CD4-positive, alpha-beta T cell treated with Interleukin-17A for 1 hour (primary cell): ENCODE measurements at places on chromosomes 6 and 20.

GRCh38 chr6:169955731-169956437 is 204.5 kb downstream of the ERMARD start:
- DNase-seq: no peak

DNA sequence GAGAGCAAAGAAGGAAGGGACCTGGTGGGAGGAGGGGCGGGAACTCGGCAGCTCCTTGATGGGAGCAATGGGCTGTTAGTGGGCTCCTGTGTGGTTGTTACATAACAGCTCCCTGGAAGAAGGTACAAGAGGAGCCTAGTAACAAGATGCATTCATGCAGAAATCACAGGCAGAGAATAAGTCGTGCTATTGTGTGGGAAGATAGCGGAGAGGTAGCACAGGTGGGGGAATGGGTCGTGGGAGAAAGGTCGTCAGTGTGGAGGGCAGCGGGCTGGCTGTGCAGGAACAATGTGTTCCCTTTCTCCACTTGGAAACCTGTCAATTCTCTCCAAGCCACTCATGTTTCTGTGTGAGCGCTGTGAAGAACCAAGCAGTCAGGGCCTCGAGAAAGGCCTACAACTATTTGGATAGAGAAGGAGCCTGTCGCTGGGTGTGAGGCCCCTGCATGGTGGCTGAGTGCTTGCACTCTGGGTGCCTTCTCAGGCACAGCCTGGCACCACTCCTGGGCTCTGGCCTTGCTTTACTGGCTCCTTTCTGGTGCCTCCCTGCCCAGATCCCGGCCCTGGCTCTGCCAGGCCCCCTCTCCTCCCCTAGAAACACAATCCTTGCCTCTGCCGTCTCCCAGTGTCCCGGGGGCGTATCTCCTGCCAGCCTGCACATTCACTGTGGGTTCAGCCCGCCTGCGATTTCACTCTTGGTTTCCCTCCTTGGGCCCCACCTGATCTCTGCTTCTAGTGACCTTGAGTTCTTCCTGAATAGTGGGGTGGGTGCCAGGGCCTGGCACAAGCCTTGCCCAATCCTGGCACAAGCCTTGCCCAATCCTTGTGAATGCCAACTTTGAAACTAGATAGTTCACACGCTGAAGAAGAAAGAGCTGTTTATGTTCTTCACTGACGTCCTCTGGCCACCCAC is 7.4 kb upstream of the FGD2 start:
- DNase-seq: no peak

DNA sequence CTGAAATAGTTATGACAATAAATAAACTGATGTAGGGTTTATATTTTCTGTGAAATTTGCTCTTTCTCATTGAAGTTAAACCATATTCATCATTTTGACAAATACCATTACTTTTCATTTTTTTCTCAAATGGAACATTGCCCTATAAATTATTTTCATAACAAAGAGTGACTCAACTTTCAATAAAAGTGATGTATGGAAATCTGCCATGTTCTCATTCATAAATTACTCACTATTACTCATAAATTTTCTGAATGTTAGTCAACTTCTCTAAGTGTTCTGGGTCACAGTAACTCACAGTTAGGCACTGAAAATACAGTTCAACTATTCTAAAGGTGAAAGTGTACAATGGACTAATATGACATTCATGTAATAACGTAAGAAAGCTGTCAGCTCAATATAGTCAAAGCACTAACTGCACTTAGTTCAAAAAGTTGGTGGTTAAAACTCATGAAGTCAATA is 19.0 kb upstream of the STX11 start:
- DNase-seq: no peak

- no peak for DNase-seq
Measured at GRCh38 chr6:167513778-167514177, 188.9 kb downstream of the TTLL2 start.

- DNase-seq: no peak
Measured at GRCh38 chr20:12965870-12966251, 42.9 kb upstream of the SPTLC3 start.

GRCh38 chr6:169752074-169752623 is 727 bp downstream of the ERMARD start:
- DNase-seq: peak; percentile 3

GRCh38 chr20:53801609-53802370 is 208.2 kb upstream of the ZNF217 start:
- no peak for DNase-seq

GRCh38 chr20:21498195-21498594 is 15.7 kb downstream of the NKX2-2 start:
- no peak for DNase-seq

- no peak for DNase-seq
Measured at GRCh38 chr6:1724616-1725015, 114.9 kb downstream of the FOXC1 start.

DNA sequence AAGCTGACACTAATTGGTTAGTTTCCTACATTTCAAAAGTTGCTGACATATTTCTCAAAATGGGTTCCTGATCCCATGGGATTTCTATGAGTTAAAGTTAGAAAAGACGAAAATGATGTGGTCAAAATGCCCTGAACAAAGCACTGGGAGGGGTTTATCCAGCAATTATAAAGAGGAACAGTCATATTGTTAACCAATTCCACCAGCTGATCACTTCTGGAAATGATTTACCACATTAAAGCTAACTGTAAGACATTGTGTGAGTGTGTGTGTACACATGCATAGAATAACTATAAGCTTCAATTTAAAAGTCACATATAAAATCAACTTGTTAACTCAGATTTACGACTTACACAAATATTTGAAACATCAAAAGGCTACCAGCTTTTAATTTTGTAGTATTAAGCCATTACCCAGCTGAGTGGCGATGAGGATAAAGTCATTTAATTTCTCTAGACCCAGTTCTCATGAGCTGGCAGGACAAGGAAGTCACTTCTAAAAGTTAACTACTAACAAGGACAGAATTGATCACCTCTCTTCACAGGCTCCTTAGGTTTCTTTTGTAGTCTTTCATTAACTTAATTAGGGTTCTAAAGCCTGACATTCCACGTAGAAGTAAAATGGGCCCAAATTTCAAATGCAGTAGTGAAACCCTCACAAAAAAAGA is 40.4 kb downstream of the MAN1A1 start:
- DNase-seq: no peak

DNA sequence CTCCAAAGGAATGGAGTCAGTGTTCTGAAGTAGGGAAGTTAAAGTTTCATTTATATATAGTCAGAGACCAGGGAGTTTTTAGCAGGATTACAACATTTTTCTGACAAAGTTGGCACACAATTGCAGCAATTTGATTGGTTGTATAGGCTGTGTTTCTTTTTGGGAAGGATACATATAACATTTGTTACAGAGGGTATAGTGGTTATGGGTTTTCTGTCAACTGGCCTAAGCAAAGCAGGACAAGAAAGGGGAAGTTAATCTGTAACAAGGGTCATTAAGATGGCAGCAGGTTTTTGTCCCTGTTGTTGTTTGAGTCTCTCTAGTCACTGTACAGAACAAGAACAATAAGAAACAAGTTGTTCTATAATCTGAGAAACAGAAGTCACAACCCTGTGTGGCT is 41.4 kb downstream of the TPD52L1 start:
- DNase-seq: no peak

DNA sequence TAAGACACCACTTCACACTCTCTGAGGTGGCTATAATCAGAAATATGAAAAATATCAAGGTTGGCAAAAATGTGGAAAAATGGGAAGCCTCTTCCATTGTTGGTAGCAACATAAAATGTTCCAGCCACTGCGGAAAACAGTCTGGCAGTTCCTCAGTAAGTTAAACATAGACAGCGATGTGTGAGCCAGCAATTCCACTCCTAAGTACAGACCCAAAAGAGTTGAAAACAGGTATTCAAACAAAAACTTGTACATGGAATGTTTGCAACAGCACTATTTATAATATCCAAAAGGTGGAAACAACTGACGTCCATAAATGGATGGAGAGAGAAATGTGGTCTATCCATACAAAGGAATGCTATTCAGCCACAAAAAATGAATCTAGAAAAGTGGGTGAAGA is 7.4 kb upstream of the PPDPF start:
- DNase-seq: no peak

DNA sequence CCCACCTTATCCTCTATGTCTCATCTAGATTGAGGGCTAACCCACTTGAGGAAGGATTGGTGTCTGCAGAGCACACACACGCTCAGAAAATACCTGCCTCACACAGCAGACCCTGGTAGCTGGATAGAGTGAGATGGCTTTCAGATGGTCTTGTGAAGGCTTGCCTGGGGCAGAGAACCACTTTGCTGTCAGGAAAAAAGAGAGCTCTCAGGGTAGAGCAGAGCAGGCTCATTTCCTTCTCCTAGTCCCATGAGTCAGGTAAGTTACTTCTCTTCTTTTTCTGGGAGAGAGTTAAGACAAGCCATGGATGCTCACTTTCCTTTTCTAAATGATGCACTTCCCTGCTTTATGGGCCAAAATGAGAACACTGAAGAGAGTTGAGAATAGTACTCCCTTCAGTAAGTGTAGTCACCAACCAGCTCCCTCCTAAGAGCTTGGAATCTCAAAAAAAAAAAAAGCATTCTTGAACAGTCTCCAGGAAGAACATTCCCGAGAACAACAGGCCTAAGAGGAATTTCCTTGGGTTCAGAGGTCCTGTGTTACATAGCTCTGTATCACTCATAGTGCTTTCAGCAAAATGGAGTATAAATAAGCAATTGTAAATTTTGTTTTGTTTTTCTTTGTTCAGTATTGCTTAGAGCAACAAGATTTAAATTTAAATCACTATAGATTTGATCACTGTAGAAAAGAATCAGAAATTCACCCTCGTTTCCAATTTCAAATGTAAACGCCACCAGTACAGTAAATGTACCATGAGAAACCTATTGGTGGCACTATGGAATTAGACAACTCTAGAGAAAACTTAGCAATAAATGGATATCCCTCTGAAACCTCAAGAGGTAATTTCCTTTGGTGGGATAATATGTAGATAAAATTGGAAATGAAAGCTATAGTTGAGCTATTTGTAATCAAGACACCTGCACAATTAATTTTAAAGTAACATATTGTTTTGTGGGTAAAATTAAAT is 530.3 kb downstream of the RFPL4B start:
- no peak for DNase-seq

GRCh38 chr20:23050076-23050838 is 785 bp upstream of the THBD start:
- no peak for DNase-seq

GRCh38 chr6:24501914-24502313 is 7.1 kb downstream of the ALDH5A1 start:
- no peak for DNase-seq

GRCh38 chr20:57783196-57783595 is 73.4 kb upstream of the PMEPA1 start:
- no peak for DNase-seq

DNA sequence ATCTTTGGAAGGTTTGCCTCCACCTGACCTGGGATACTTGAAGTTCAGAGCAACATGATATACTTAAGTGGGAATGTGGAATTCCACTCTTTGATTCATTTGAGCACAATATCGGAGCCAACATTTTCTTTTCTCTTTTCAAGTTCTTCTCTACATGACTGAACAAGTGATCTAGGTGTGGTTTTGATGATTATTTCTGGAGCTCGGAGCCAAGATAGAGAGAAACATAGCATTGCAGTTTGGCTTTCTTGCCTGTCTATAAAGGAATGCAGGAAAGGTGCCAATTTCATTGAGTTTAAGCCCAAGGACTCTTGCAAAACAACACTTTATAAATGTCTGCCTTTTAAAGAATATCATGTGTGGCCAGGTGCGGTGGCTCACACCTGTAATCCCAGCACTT is 124.2 kb upstream of the FAM83B start:
- no peak for DNase-seq

GRCh38 chr6:38322138-38322537 is 317.6 kb downstream of the BTBD9 start:
- DNase-seq: no peak

DNA sequence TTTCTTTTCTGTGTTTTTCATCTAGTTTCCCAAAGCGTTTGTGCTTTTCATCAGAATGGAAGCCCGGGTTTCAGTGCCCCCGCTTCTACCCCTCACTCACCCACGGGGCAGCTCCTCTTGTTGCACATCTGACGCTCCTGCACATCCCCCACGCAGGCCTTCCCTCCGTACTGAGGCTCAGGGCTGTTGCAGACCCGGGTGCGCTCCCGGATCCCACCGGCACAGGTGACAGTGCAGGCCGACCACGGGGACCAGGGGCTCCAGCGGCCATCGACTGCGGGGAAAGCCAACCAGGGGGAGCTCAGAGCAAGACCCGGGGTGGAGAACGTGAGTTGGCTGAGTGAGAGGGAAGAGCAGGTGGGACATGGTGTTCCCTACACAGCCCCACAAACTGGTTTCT is 19.0 kb downstream of the THBS2 start:
- no peak for DNase-seq

- DNase-seq: no peak
Measured at GRCh38 chr20:32110173-32110704, 725 bp downstream of the TM9SF4 start.

DNA sequence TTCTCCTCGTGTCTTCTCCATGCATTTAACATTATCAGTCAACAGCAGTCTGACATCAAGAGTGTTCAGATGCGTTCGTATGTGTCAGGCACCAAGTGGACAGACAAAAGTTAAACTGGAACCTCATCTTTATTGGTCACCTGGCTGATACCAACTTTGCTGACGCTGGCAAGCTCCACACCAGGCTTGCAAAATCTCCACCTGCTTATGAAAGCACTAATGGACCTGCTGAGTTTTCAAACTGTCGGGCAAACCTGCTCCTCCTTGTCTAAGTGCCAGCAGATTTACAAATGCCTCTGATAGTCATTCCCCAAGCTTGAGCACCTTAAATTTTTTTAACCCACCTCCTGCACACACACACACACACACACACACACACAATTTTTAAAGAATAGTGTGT is 27.9 kb upstream of the DSP start:
- DNase-seq: no peak

GRCh38 chr6:1322696-1323219 is 10.9 kb downstream of the FOXQ1 start:
- DNase-seq: no peak

GRCh38 chr6:29757282-29757681 is 34.0 kb downstream of the HLA-F start:
- no peak for DNase-seq

DNA sequence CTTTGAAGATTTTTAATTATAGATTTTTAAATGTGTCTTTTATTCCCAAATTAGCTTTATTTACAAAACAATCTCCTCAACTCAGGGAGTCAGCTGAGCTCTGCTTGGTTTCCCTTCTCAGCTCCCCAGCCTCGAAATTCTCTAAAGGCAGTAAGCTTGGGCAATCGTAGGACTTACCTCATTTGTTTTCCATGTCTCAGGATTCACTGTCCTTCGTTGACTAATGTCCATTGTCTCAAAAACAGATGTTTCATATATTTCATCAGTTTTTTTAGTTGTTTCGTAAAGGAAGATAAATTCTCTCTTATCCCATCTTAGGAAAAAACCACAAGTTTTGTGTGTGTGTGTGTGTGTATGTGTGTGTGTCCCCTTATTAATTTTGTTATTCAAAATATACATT is 102.2 kb upstream of the ADGRF1 start:
- DNase-seq: no peak

GRCh38 chr6:43335469-43335868 is 26.8 kb upstream of the CRIP3 start:
- DNase-seq: no peak
